ENCODE measurements at places on chromosomes 4 and X. TPM values are rescaled to one million over a fixed set of nuclear protein-coding genes. Genes with fewer than 3 reads are reported as not detected.
A peak's percentile ranks its signal among the peaks of the same experiment; 100 is the strongest.

DNA sequence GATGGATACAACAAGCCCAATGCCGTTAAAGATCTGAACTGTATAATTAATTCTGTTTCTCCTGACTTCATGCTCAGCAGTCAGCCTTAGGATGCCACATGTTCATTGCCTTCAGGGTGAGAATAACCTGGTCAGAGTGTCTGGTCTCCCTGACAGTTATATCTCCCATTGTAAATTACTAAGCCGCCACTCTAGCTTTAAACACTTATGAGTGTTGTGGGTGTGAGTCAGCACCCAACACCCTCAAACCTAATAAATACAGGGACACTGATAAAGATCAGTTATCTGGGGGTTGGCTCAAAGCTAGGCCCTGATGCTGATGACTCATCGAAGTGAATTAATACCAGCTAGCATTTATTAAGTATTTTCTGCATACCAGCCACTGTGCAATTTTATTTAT, 64.9 kb upstream of the DYNLT3 start:
- H3K4me1 ChIP-seq = no peaks in the 10 kb centered on the region
- no peak overlapping the region for H3K27ac ChIP-seq
- no peaks in the 10 kb centered on the region for H3K36me3 ChIP-seq
- peaks cover 3% of the 10 kb centered on the region for H3K27me3 ChIP-seq
- H3K4me3 ChIP-seq = no peak overlapping the region

GRCh38 chr4:162640152-162640551, 476.4 kb upstream of the FSTL5 start:
- no peak overlapping the region for H3K4me3 ChIP-seq
- no peaks in the 10 kb centered on the region for H3K4me1 ChIP-seq
- peaks cover 4% of the 10 kb centered on the region for H3K27me3 ChIP-seq
- H3K36me3 ChIP-seq = no peaks in the 10 kb centered on the region
- DNase-seq = no peak
- no peak overlapping the region for H3K27ac ChIP-seq

GRCh38 chr4:74659576-74660411, 134.5 kb downstream of the BTC start:
- no peaks in the 10 kb centered on the region for H3K36me3 ChIP-seq
- H3K4me3 ChIP-seq = no peak overlapping the region
- no peak overlapping the region for H3K27ac ChIP-seq
- peaks cover 10% of the 10 kb centered on the region for H3K4me1 ChIP-seq
- no peaks in the 10 kb centered on the region for H3K27me3 ChIP-seq

DNA sequence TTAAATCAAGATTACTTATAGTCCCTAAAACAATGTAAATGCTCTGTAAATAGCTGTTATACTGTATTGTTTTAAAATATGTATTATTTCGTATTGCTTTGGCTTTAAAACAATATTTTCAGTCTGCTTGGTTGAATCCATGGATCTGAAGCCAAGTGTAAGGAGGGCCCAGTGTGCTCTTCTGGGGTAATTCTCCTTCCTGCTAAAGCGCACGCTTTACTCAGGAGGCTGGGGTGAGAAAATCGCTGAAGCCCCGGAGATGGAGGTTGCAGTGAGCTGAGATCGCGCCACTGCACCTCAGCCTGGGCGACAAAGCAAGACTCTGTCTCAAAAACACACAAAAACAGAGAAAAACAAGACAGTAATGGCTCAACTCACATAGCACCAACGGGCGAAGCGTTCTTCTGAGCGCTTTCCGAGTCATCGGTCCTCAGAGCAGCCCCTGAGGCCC, 391 bp upstream of the IDUA start:
- no peaks in the 10 kb centered on the region for H3K27me3 ChIP-seq
- peak overlapping the region; percentile 72 for H3K27ac ChIP-seq
- no peak for DNase-seq
- no peaks in the 10 kb centered on the region for H3K36me3 ChIP-seq

GRCh38 chr4:3781193-3781886, 15.2 kb downstream of the ADRA2C start:
- H3K4me1 ChIP-seq = peaks cover 3% of the 10 kb centered on the region
- DNase-seq = no peak
- H3K4me3 ChIP-seq = no peak overlapping the region
- H3K36me3 ChIP-seq = no peaks in the 10 kb centered on the region

- H3K4me1 ChIP-seq = peaks cover 23% of the 10 kb centered on the region
- H3K36me3 ChIP-seq = peaks cover 15% of the 10 kb centered on the region
- no peaks in the 10 kb centered on the region for H3K27me3 ChIP-seq
- H3K4me3 ChIP-seq = peak overlapping the region; percentile 19
These were observed 174.3 kb downstream of the ADGRL3 start for GRCh38 chr4:61374447-61374891.

DNA sequence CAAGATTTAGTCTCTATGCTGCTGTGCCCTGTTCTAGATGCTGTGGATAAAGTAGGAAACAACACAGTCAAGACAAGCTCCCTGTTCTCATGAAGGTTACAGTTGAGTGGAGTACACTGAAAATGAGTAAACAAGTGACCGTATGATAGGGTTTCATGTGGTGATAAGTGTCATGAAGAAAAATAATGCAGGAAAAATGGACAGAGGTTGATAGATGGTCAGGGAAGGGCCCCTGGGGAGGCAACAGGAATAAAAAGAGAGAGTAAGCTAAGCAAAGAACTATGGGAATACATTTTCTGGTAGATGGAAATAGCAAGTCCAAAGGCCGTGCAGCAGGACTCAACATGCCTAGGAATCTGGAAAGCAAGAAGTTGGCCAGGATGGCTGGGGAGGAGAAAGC, 394.0 kb downstream of the DTHD1 start:
- H3K36me3 ChIP-seq = no peaks in the 10 kb centered on the region
- H3K27me3 ChIP-seq = no peaks in the 10 kb centered on the region

DNA sequence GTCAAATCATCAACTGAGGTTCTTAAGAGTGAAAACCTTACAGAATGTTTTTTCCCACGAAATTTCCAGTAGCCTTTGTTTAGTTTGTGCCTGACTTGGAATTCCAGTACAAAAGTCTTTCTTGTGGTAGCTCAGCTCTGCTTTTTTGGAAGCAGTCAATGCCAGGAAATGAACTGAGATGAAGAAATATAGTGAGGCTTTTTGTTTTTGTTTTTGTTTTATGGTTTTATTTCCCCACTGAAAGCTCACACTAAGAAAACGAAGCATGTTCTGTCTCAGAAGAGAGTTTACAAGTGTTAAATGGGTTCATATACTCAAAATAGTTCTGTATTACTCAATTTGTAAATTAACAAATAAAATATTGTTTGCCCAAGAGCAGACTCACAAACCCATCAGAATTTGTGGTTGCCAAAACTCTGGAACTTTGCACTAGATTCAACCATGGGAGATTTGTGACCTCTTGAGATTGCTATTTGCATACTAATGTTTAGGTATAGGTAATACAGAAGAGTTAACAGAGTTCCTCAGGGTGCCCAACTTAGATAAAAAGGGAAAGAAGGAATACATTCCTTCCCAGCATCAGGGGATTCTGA, 1060.8 kb downstream of the FAT4 start:
- no peaks in the 10 kb centered on the region for H3K4me1 ChIP-seq
- H3K27ac ChIP-seq = no peak overlapping the region
- no peaks in the 10 kb centered on the region for H3K27me3 ChIP-seq
- no peak for DNase-seq

DNA sequence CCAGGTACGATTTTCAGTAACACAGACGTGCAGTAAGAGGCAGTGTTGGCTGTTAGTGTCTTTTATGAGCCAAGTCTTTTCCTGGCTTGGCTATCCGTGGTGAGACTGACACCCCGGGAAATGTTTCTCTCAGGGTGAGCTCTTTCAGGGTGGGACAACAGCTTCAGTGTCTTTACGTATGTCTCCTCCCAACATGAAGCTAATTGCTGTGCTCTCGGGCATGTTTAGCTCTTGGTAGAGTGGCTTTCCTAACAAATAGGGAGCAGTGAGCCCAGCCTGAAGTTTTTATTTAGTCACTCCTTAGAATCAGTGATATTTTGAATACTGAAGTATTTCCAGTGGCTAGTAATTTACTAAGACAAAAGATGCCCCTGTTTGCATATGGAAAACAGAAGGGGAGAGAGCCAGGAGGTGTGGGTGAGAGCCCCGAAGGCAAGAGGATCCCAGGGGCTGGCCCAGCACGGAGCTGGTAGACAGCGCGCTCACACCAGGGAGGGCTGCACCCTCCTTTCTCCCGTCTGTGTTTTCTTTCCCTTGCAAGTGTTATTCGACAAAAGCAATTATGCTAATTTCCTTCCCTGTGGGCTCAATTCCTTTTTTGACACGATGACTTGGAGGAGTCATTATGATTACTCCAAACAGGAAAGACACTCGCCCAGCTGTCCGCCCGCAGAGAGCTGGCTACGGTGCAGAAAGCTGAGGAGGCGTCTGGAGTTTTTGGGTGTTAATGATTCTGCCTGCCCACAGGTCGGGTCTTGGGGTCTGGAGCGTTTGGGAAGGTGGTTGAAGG, 47.7 kb downstream of the PDGFRA start:
- H3K27ac ChIP-seq = no peak overlapping the region
- peaks cover 15% of the 10 kb centered on the region for H3K4me1 ChIP-seq
- no peaks in the 10 kb centered on the region for H3K36me3 ChIP-seq

DNA sequence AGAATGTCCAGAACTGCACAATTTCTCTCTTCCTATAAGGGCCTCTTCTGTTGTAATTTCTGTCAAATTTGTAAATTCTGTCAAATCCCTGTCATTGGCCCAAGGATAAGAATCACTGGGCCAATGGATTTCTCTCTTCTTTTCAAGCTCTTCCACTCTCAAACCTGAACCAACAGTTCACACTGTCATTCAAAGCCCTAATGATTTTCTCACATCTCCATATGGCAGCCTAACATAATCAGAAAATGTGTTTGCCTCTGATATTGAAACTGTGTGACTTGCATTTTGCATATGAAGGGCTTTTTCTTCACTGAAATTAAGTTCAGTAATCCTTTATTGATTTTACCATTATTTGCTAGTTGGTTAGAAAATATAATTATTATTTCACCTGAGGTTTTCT, 1349.1 kb downstream of the FSTL5 start:
- H3K27me3 ChIP-seq = no peaks in the 10 kb centered on the region
- H3K4me3 ChIP-seq = no peak overlapping the region
- no peaks in the 10 kb centered on the region for H3K36me3 ChIP-seq
- DNase-seq = no peak
- no peaks in the 10 kb centered on the region for H3K4me1 ChIP-seq
- H3K27ac ChIP-seq = no peak overlapping the region

DNA sequence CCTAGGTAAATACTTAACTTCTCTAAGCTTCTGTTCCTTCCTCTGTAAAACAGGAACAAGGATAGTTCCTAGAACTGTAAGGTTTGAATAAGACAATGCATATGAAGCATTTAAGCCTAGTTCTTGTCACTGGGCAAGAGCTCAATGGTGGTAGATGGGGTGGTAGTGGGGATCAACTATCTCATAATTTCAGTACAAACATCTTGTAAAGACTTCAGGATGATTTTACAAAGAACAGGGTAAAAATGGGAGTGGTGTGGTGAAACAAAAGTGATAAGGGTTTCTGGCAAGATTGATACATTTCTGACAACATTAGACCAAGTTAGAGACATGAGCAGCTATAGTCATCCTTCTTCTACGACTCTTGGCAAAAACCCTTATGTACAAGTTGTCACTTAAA, 137.8 kb downstream of the SCFD2 start:
- H3K4me3 ChIP-seq = no peak overlapping the region
- H3K36me3 ChIP-seq = no peaks in the 10 kb centered on the region
- DNase-seq = no peak
- no peaks in the 10 kb centered on the region for H3K27me3 ChIP-seq
- no peaks in the 10 kb centered on the region for H3K4me1 ChIP-seq

DNA sequence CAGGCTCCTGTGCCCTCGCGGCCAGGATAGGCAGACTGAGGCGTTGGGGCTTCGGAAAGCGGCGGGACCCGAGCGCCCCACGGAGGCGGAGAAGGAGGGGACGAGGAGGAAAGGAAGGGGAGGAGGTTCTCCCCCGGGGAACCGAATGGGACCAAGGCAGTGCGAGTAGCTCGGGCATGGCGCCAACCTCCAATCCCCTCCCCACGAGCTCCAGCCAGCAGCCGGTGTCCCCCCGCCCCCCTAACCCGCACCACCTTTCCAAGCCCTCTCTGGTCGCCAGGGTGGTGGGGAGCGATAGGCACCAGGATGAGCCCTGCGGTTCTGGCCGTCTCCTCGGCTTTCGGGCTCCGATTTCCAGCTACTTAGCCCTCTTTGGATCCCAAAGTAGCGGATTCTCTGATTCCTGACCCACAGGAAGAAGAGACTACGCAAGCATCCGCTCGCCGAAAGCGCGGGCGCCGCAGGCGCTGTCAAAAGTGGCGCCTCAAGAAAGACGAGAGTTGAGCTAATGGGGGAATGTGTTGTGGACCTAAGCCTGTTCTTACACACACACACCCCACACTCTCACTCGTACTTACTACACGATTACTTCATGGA, 15.2 kb upstream of the ZIC3 start:
- H3K27ac ChIP-seq = no peak overlapping the region
- no peak for DNase-seq
- H3K4me3 ChIP-seq = peak overlapping the region; percentile 60
- peaks cover 4% of the 10 kb centered on the region for H3K36me3 ChIP-seq
- peaks cover 5% of the 10 kb centered on the region for H3K4me1 ChIP-seq
- H3K27me3 ChIP-seq = peaks cover 77% of the 10 kb centered on the region

GRCh38 chr4:53646795-53647194, 55.5 kb upstream of the LNX1 start:
- no peaks in the 10 kb centered on the region for H3K27me3 ChIP-seq
- DNase-seq = no peak
- no peak overlapping the region for H3K4me3 ChIP-seq
- peaks cover 7% of the 10 kb centered on the region for H3K4me1 ChIP-seq
- H3K27ac ChIP-seq = no peak overlapping the region

DNA sequence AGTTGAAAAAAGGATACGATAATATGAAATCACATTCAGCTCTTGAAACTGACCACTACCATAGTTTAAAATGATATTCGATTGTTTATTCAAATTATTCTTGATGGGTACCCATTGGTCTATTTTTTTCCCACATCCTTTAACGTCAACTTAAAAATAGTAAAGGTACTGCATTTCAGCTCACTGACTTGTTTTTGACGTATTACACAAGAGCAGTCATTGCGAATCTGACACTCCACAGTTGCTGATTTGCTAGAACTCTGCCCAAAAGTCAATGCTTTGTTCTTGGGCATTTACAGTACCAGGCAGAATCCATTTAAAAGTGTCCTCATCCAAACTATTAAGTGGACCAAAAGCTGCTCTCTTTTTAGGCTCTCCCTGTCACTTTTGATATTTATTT, 1.2 kb upstream of the PDS5A start:
- peak overlapping the region; percentile 75 for H3K4me3 ChIP-seq
- H3K27me3 ChIP-seq = no peaks in the 10 kb centered on the region
- peaks cover 22% of the 10 kb centered on the region for H3K4me1 ChIP-seq
- H3K36me3 ChIP-seq = peaks cover 9% of the 10 kb centered on the region
- DNase-seq = no peak
- no peak overlapping the region for H3K27ac ChIP-seq

GRCh38 chr4:123649645-123650391, 253.2 kb downstream of the SPRY1 start:
- H3K4me1 ChIP-seq = peaks cover 30% of the 10 kb centered on the region
- peak overlapping the region; percentile 51 for H3K4me3 ChIP-seq
- no peaks in the 10 kb centered on the region for H3K27me3 ChIP-seq
- peaks cover 6% of the 10 kb centered on the region for H3K36me3 ChIP-seq
- DNase-seq = no peak

- H3K27ac ChIP-seq = no peak overlapping the region
- peaks cover 7% of the 10 kb centered on the region for H3K4me1 ChIP-seq
- no peak for DNase-seq
- H3K36me3 ChIP-seq = peaks cover 2% of the 10 kb centered on the region
- H3K27me3 ChIP-seq = peaks cover 99% of the 10 kb centered on the region
- no peak overlapping the region for H3K4me3 ChIP-seq
These were observed 7.1 kb downstream of the NKX3-2 start for GRCh38 chr4:13537011-13537831.

The AMTN gene
- not detected for total RNA-seq

The UBA6 gene
- total RNA-seq = 78.1 TPM

The CDKN2AIP gene
- total RNA-seq = 23.8 TPM

The CT45A3 gene
- total RNA-seq = not detected

The ARMCX4 gene
- 26.2 TPM for total RNA-seq

The NEUROG2 gene
- total RNA-seq = 4.2 TPM

The BGN gene
- 85.2 TPM for total RNA-seq
